NB4 (cell line): ENCODE measurements at places on chromosomes 6 and 20.
A peak's percentile ranks its signal among the peaks of the same experiment; 100 is the strongest.

GRCh38 chr6:107943626-107944439, 14.2 kb downstream of the SEC63 start:
- no peak for DNase-seq

GRCh38 chr6:30530014-30530413, 26.3 kb downstream of the GNL1 start:
- peak; percentile 49 for DNase-seq

GRCh38 chr6:75126518-75126917, 79.3 kb downstream of the COL12A1 start:
- DNase-seq: no peak

- DNase-seq: no peak
Measured at GRCh38 chr6:4253604-4254231, 118.3 kb upstream of the ECI2 start.

DNA sequence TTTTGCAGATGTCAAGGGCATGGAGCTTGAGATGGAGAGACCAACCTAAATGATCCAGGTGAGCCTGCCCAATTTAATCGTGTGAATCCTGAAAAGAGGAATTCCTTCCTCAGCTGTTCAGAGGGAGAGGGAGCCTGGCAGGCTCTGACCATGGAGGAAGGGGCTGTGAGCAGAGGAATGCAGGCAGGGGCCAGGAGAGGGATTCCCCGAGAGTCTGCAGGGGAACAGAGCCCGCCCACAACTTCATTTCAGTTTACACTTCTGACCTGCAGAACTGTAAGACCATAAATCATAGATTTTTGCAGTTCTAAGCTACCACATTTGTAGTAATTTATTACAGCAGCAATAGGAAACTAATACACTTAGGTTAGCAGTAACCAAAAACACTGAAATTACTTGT, 164.1 kb downstream of the TBXT start:
- DNase-seq: no peak

GRCh38 chr6:52317841-52318581, 33.5 kb upstream of the MCM3 start:
- peak; percentile 76 for DNase-seq

DNA sequence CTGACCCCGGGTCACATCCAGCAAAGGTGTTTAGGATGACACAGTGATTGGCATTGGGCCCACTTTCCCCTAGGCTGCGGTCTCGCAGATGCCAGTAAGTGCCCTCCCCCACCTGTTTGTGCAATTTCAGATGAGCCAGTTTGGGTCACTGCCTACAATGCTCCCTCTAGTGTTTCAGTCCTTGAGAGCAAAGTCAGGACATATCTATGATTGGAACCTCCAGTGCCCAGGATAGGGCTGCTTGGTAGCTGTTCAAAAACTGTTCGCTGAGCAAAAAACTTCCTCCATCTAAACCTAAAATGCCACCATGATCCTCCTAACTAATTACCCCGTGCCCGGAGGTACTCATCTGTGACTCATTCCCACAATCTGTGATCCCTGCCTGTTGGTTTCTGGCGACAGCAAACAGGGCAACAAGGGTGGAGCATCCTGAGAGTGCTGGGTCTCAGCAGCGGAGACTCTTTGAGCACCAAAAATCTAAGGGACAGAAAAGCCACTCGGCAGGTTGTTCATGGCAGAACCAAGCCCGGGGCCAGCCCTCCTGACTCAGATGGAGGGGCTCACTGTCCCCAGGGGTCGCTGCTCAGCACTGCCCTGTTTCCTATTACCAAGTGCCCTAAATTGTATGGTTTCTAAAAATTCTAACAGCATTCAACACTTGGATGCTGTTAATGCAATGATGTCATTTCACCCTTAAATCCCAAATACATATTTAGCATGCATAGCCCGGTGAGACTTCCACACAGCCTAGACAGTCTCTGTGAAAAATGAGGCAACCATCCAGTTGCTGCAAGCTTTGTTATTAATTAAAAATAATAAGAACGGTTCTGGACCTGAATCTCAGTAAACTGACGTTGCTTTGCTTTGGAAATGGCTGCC, 5.0 kb downstream of the VSX1 start:
- peak; percentile 70 for DNase-seq
